ENCODE measurements at places on chromosomes 1 and 21.

DNA sequence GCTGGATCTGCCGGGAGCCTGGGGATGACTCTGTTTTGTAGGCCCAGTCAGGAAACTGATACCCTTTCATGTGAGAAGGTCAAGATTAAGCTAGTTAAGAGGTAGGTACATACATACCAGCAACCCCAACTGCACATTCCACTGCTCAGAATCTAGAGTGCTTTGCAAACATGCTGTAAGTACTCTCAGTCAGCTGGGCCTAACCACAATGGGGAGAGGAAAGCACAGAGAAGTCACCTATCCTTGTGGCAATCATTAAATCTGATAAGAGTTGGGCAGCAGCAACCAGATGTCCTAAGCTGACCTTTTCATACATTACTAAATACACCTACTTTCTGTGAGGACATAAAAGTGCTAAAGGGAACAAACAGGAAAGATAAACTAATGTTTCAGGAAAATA lies 2.5 kb downstream of the ETV3 start:
- DNase-seq: no peak

DNA sequence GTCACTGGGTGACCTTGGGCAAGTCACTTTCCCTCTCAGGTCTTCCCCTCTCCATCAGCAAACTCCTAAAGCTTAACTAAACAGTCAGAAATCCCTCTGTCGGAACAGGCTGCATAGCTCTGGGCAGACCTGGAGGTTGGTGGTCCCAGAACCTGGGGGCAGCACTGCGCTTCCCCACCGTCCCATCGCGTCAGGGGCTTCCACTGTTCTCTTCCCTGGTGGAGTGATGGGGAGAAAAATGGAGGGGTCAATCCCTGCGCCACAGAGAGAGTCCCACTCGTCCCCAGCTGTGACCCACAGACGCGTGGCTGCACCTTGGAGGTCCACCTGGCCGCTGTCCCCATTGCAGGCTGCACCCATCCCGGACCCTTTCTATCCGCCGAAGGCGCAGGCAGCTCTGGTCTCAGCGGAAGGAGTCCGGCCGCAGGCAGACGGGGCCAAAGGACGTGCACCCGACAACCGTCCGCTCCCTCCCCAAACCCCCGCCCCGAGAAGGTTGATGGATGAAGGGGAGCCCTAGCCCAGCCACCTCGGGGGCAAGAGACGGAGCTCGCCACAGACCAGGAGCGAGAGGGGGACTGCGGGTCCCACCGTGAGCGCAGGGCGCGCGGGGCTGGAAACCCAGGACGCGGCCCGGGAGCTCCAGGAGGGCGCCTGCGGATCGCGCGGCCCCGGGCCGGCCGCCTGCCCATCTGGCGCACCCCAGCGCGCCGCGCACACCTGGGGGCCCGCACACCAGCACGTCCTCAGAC lies 588 bp upstream of the WNT3A start:
- no peak for DNase-seq

DNA sequence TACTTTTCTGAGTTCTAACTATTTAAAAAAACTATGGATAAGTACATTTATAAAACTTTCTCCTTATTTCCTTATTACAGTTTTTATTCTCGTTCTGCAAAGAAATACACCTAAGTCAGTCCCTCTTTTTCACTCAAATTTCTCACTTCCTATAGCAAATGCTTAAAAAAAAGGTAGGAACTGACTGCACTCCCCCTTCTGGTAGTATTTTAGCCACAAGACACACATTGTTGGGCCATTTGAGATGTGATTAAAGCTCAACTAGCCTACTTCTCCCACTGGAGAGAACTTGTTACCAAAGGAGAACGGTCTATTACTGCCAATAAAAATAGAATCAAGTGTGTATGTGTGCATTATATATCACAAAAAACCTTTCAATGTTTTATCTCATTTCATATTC lies 521.9 kb upstream of the PRMT6 start:
- DNase-seq: no peak

DNA sequence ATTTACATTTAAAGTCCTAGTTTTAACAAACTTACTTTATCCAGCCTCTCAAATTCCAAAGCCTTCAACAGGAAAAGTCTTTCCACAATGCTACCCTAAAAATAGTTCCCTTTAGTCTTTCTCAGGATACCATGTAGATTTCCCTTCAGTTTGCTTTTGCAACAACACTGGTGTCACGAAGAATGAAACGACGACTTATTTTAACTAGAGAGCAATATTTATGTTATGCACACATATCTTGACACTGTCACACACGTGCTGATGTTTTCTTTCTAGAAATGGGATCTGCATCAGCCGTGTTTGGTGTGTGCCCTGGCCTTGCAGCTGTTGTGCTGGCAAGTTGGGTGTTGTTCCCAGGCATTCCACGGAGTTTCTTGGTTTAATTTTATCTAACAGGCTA lies 75.5 kb downstream of the SIPA1L2 start:
- DNase-seq: no peak

- DNase-seq: no peak
Observed at GRCh38 chr1:38546636-38547035, 312.9 kb downstream of the RRAGC start.

DNA sequence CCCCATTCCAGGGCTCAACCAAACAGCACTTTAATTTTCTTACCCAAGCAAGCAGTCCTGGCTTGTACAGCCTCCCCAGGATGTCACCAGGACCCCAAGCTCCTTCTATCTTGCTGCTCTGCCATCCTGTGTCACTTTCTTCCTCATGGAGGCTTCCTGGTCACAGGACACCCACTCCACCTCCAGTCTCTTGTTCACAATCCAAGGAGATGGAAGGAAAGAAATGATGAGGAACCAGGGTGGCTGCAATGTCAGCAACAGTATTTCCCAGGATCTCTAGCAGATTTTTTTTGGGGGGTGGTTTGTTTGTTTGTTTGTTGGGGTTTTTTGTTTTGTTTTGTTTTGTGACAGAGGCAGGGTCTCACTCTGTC lies 58.9 kb downstream of the RIPK4 start:
- DNase-seq: no peak

- no peak for DNase-seq
Observed at GRCh38 chr1:59443310-59443709, 146.4 kb downstream of the FGGY start.

DNA sequence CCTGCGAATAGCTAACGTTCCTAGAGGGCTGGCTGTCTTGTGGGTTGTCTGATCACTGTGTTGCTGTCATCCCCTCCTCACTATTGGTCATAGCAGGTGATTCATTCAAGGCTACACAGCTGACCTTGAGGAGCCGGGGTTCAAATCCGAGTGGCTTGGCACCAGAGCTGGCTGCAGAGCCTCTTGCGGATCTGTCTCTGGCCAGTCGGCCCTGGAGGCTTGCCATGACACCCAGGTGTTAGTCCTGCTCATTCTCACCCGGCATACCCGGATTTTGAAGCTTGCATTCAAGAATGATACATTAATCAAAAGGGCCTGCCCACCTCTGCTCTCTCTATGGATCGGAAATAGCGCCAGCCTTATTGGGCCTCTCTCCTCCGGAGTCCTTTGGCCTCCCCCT lies 110.4 kb downstream of the DHRS3 start:
- no peak for DNase-seq

- DNase-seq: peak; percentile 85
Observed at GRCh38 chr21:44065428-44065827, 41.8 kb upstream of the PWP2 start.

GRCh38 chr1:180167021-180167701 lies 12.5 kb downstream of the QSOX1 start:
- no peak for DNase-seq

- DNase-seq: no peak
Observed at GRCh38 chr1:90850181-90850897, 133.2 kb upstream of the BARHL2 start.

GRCh38 chr1:199287647-199288046 lies 648.8 kb downstream of the PTPRC start:
- no peak for DNase-seq

- no peak for DNase-seq
Observed at GRCh38 chr1:92691925-92692324, 93.0 kb downstream of the EVI5 start.

DNA sequence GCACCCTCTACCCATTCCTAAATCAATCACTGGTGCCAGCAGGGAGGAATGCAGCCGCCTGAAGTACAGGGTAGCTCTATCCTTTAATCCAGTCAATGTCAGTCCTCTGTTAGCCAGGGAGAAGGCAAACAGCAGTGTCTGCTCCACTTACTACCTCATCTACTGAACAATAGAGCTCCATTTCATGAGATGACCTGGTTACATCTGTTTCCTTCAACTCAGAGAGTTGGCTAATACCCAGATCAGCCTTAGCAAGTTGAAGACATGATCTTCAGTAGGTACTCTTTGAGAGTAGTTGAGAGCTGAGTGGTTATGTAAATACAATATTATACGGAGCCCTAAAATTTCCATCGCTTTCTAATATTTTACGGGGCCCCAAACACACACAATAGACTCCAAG lies 46.1 kb upstream of the CD34 start:
- no peak for DNase-seq

- DNase-seq: no peak
Observed at GRCh38 chr1:87200875-87201638, 127.6 kb upstream of the LMO4 start.

DNA sequence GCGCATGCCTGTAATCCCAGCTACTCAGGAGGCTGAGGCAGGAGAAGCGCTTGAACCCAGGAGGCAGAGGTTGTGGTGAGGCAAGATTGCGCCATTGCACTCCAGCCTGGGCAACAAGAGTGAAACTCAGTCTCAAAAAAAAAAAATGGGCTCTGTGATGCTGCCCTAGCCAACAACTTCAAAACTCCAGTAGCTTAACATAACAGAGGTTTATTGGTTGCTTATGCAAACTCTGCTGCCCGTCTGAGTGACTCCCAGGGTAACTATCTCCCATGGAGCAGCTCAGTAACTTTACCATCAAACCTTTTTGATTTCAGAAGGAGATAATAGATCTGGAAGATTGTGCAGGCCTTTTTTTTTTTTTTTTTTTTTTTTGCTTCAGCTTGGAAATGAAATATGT lies 18.9 kb upstream of the ITLN2 start:
- DNase-seq: no peak

GRCh38 chr1:36511804-36512798 lies 29.4 kb upstream of the CSF3R start:
- DNase-seq: no peak

GRCh38 chr1:167489571-167490340 lies 28.6 kb downstream of the CD247 start:
- peak; percentile 80 for DNase-seq

DNA sequence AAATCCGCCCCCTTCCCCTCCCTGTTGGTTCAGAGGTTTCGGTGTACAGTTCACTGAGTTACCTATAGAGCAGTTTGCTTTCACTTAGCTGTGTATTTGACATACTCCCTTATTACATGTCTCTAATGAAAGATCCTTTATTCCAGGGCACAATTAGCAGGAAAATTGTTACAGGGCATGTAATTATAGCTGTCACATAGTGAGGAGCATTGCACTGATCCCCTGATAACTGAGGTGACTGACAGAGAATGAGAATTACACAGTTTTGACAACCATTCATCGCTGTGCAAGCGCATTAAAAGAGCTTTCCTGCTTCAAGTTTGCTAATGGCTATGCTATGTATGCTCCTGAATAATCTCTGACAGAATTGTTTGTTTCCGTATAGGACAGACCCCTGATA lies 26.9 kb downstream of the DAP3 start:
- no peak for DNase-seq
